ENCODE measurements at places on chromosomes 12 and 14.

DNA sequence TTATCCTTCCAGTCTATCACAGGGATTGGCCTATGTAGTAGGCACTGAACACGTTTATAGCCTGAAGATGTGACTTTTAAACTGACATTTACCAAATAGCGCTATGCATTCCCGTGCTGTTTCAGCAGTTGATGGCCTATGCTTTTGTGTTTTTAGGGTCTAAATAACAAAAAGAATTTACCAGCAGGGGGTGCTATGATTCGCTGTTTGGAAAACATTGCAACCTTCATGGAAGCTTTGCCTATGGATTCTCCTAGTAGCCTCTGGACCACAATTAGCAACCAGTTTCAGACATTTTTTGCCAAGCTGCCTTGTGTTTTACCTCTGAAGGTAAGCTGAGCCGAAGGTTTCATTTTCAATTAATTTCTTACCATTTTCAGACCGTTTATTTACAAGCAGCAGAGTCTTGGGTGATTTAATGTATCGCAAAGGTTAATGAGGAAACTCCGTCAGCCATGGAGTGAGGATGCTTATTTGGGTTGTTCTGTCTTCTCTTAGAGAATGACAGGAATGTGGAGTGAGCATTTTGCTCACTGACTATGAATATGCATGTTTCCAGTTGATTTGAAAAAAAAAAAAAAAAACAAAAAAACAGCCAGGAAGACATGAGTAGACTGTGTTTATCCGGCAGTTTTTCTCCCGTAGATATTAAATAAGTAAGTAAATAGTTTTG lies 133.1 kb downstream of the PRIMA1 start:
- DNase-seq, result no peak

DNA sequence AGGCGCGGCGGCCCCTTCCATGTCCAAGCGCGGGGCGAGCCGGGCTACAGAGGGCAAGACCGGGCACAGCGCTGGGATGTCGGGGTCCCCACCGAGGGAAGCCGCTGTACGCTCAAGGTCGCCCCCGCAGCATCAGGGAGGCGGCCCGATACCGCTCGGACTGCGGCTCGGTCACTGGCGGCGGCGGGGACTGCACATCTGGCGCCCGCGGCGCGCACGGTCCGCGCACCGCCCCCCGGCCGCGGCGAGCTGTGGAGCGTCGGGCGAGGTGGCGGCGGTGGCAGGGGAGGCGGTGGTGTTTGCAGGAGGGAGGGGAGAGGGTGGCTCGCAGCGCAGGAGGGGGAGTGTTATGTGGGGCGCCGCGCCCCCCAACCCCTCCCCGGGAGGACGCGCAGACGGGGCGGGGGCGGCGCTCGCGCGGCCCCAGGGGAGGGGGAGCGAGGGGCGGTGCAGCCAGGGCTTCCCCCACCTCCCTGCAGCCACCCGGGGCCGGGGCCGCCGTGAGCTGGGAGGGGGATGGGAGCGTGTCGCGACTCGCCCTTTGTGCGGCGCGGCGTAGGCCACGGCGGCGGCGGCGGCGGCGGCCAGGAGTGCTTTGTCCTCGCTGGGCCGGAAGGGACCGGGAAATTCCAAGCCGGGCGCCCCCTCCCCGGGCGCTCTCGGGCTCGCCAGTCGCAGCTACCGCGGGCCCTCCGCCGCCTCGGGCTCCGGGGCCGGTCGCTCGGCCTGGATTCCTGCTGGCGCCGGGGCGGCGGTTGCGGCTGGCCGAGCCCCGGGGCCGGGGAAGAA lies at the start of gene NUAK1:
Gene NUAK1 (minus strand): TSS at position 322 of the 789 bp plus-strand sequence. CDS start 301 bp downstream, at position 21.
- DNase-seq, result no peak

DNA sequence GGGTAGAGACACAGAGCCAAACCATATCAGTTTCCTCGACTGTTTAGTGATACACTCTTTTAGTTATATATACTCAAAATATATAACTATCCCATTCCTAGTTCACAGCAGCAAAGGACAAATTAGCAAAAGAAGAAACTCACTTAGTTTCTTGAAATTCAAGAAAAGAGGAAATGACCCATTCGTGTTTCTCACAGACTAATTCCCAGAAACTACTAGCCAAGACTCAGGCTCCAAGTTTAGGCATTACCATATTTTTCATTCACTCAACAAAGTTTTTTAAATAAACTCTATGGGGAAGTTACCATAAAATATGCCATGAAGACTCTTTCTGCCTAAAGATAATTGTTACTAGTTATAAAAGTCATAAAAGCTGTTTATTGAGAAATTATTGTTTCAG lies 152.3 kb upstream of the DAAM1 start:
- DNase-seq, result no peak

- no peak for DNase-seq
These were observed 32.7 kb upstream of the SNX6 start for GRCh38 chr14:34662561-34663088.

GRCh38 chr14:94768521-94769390 lies 1.2 kb downstream of the GSC start:
- no peak for DNase-seq

DNA sequence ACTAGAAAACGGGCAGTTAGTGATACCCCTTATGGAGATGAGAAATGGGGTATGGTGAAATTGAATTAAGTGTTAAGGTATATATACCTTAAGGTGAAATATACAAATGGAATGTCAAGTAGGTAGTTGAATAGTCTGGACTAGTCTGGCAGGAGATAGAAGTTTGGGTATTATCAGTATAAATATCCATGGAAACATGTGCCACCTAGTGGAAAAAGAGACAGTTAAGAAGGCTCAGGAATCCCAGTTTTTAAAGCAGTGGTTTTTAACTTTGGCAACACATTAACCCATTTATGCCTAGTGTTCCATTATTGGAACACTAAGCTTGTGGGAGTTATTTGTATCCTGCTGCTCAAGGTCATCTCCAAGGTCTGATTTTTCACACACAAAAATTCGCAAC lies 38.6 kb upstream of the TPH2 start:
- no peak for DNase-seq

DNA sequence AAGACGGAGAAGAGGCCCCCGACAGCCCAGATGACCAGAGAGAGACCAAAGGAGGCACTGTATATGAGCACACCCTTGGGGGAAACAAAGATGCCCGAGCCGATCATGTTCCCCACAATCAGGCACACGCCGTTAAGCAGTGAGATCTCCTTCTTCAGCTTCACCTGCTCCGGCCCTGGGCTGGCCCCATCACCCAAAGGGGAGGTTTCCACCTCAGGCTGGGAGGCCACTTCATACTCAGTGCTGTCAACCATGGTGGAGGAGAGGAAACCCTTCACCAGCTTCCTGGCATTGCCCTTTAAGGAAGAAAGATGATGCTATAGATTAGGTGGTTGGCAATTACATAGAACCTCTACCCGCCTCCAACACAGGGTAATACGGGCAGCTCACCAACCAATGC lies 2.1 kb downstream of the SLC7A7 start:
- no peak for DNase-seq
